Activated T-helper 1 cell treated with Interleukin-2 at 50 U/mL for 16 hours (primary cell): ENCODE measurements at places on chromosomes 1 and 21.

GRCh38 chr1:167514288-167514687, 4.0 kb downstream of the CD247 start:
- no peak for DNase-seq

- no peak for DNase-seq
Measured at GRCh38 chr1:24735509-24736375, 9.5 kb upstream of the CLIC4 start.

- no peak for DNase-seq
Measured at GRCh38 chr1:153933430-153933829, 10.7 kb upstream of the GATAD2B start.

GRCh38 chr1:21175324-21175669, 1.4 kb downstream of the EIF4G3 start:
- no peak for DNase-seq

- DNase-seq, result no peak
Measured at GRCh38 chr21:28775071-28775470, 217.6 kb downstream of the LTN1 start.

DNA sequence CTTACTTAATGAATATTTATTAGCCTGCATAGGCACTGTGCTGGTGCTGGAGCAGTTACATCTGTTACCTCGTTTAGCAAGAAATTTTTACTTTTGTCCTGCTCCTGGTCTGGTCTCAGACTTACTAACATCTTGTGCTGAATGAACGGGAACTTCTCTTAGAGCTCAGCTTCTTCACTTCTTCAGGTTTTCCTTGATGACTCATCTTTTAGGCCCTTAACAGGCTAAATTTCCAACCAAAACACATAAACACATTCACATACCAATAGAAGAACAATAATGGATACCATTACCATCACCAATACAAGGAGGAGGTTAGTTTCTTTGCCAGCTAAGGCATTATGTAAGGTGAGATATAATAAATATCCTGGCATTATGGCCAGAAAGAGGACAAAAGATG, 68.9 kb downstream of the IFI44 start:
- no peak for DNase-seq

DNA sequence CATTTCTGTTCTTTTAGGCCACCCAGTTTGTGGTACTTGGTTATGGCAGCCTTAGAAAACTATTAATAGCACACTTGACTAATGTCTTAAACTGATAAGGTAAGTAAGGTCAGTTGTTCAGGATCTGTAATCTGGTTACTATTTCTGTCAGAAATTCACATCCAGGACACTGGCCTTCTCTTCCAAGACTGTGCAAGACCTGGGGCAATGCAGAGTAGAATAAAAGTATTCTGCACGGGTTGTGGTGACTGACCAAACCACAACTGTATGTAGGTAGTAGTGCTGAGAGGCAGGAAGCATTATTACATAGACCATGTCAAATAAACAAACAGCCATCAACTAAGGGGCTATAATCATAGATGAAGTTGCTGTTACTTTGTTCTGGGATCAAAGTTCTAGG, 46.7 kb downstream of the WARS2 start:
- no peak for DNase-seq

GRCh38 chr1:36845802-36846201, 188.5 kb downstream of the GRIK3 start:
- DNase-seq, result no peak

GRCh38 chr1:218480588-218481099, 135.5 kb downstream of the TGFB2 start:
- DNase-seq, result no peak

DNA sequence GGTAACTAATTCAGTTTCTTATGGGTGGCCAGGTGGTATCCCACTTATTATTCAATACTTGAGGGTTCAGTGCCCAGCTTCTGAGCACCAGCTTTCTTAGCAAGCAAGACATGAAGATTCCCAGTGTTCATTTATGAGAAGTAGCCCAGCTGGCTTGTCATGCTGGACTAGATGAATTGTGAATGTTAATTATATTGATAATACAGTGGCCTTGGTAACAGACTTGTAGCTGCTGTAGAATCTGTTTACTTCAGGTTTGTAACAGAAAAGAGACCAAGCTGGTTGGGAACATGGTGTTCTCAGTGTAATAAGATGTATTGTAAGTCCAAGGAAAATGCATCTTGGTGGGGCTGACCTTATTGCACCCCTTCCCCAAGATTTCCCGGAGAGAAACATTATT, 10.1 kb downstream of the AHCYL1 start:
- DNase-seq, result no peak

- DNase-seq, result peak; percentile 4
Measured at GRCh38 chr1:119611701-119612113, 36.4 kb downstream of the ZNF697 start.

DNA sequence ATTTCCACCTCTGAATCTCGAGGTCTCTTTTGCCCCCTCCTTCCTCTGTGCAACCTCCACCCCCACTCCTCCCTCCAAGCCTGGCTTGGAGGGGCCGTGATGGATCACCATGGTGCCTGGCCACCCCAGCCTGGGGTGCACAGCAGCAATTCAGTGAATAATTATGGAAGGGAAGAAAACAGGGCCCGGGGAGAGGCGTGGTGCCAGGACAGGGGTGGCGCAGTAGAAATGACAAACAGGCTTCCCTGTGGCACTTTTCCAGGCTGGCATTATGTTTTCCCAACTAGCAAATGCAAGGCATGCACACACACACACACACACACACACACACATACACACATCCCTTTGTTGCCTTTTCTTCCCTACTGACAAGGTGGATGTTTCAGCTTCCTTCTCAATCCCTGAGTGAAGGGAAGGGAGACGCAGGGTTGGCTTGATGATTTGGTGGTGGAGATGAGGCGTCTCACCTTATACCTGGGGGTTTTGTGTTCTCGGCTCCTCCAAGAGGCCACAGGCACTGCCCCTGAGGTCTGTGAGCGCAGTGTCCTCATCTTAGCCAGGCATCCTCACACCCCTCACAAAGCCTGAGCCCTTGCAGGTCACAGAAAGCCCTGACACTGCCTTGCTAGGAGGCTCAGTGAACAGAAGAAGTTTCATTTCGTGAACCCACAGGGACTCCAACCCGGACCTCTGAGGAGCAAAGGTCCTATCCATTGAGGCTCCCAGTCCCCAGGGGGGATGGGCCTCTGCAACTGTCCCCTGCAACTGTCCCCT, 215.8 kb downstream of the MATN1 start:
- no peak for DNase-seq

GRCh38 chr1:183246436-183246835, 60.4 kb downstream of the LAMC2 start:
- DNase-seq, result no peak

- no peak for DNase-seq
Measured at GRCh38 chr1:93967306-93967705, 58.1 kb upstream of the GCLM start.

DNA sequence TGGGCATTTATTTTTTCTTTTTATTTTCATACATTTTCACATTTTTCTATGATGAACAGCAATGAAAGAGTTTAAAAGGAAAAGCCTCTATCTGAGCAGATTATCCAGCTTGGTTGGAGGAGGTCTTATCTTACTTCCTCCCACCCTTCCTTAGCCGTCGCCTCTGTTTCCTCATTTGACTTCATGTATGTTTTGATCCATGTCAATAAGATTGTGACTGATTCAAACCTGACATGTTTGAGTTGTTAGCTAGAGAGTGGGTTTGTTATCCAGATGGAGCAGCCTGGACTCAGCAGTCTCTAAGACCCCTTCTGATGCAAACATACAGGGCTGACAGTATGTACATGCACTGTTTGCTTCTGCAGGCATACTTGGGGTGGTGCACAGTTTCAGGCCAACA, 31.2 kb downstream of the MACO1 start:
- no peak for DNase-seq
